ENCODE measurements at places on chromosomes 13 and 19. TPM values are rescaled to one million over a fixed set of nuclear protein-coding genes. Genes with fewer than 3 reads are reported as not detected.

- no peak for DNase-seq
Measured at GRCh38 chr13:92500192-92500591, 726.4 kb upstream of the GPC6 start.

- no peak for DNase-seq
Measured at GRCh38 chr13:39073983-39074382, 35.7 kb downstream of the NHLRC3 start.

DNA sequence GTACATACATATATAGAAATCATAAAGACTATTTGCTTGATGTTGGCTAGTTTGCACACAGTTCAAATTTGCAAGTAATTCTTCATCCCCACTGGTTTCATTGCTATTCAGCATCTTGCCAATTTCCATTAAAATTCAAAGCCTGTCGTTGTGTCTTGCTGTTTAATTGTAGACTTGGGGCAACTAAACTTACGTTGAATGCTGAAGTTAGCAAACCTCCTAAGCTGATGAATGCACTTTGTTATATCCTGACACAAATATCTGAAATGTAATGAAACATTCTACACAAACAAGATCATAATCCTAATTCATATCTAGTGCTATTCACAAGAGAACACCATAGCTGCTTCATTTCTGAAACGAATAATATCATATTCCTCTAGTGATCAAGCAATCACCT, 381.2 kb downstream of the ITGBL1 start:
- no peak for DNase-seq

The KLK14 gene
- total RNA-seq = 0.21 TPM

The COQ8B gene
- total RNA-seq = 20.1 TPM

Measured in left cardiac atrium (tissue), 4 donors.